ENCODE measurements at places on chromosomes 6 and 20.
A peak's percentile ranks its signal among the peaks of the same experiment; 100 is the strongest.

DNA sequence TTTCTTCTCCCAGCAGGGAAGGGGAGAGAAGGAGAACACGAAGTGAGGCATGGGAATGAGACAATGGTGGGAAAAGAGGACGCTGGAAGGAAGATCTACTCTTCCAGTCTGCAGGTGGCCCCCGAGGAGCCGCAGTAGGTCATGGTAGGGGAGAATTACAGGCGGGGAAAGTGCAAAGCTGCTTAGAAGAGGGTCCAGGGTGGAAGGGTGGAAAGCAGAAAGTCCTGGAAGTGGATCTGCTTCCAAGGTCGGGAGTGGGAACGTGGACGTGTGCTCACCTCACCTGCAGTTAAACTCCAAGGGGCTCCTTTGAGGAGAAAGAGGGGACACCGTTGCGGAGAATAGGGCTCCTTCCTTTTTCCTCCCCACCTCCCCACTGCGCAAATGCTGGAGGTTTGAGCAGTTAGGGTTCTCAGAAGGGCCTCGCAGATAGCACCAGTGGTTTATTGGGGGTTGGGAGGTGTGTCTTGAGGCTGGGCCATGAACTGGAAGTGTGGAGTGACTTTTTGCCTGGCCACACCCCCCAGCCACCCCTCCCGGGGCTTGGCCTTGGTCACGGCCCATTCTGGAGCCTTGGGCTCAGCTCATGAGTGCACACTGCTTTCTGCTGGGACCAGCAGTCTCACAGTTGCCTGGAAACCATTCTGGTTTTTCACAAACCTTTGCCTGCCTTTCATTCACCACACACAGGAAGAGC lies 100.4 kb upstream of the MLN start:
- DNase-seq, result peak; percentile 32

- no peak for DNase-seq
Measured at GRCh38 chr6:20688710-20689500, 154.6 kb downstream of the CDKAL1 start.

- DNase-seq, result no peak
Measured at GRCh38 chr20:14991023-14991422, 653.6 kb upstream of the FLRT3 start.

DNA sequence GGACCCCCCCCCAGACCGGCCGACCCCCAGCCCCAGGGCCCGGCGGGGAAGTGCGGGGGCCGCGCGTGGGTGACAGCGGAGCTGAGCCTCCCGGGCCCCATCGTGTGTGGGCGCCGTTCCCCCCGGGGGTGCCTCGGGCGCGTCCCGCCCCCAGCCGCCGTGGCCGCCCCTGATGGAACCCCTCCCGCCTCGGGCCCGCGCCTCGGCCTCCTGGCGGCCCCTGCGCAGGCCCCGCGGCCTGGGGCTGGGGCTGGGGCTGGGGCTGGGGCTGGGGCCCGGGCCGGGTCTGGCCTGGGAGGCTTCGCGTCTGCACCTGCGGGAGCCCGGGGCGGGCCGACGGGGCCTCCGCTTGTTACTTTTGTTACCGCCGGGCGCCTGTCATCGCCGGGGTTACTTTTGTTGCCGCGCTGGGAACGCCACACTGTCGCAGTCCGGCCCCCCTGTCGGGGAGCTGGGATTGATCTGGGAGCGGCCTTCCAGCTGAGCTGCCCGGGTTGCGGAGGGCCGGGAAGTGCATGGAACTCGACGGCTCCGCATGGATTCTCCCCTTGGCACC lies 598 bp downstream of the OGFR start:
- DNase-seq, result peak; percentile 50

DNA sequence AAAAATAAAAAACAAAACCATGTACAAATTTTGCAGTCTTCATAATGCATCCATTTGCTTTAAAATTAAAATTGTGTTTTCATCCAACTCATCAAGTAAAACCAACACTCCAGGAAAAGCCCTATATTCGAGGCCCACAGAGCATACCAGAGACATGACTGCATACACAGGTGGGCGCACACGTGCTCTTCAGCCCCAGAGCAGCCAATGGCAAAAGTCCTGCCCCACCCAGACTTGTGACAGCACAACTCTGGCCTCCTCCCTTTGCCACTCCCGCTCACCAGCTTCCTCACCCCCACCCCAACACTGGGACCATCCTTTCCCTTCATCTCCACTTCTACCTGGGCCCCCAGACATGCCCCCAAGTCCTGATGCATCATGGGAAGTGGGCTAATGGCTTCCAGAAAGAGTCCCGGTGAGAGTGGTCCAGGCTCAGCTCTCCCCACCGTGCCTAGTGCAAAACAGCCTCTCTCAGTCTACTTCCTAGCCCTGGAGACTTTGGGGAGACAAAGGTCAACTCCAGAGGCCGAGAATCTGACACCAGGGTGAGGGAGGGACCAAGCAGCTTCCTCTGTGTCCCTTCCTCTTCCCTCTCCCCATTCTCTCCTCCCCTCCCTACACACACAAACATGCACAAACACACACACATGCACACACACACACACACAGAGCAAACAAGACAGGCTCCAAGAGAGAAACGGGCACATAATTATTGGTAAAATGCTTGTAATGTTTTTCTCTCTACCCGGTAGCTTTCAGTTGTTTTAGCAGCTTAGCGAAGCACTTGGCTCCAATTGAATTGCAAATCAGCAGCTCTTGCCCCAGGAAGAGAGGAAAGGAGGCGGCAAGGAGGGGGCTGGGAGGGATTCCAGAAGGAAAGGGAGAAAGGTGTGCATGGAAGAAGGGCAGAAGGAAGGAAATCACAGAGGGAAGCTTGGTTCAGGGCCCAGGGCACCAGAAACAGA lies 14.3 kb downstream of the GRM4 start:
- DNase-seq, result peak; percentile 64

- DNase-seq, result no peak
Measured at GRCh38 chr20:25220810-25221591, 25.5 kb downstream of the ENTPD6 start.

- no peak for DNase-seq
Measured at GRCh38 chr6:14876778-14877613, 368.9 kb upstream of the JARID2 start.

DNA sequence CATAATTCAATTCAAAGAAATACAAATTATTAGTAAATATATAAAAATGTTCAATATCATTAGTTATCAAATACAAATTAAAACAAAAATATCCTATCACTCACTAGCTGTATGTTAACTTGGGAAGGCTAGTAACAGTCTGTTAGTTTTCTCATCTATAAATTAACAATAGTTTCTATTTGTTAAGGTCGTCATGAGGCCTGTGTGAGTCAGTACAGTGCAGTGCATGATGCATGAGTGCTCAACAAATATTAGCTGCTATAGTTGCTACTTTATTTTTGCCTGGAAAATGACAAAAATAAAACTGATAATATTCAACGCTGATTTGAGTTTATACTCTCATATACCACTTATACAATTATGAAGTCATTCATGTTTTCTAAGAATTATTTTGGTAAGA lies 401.6 kb upstream of the RUNX2 start:
- no peak for DNase-seq

DNA sequence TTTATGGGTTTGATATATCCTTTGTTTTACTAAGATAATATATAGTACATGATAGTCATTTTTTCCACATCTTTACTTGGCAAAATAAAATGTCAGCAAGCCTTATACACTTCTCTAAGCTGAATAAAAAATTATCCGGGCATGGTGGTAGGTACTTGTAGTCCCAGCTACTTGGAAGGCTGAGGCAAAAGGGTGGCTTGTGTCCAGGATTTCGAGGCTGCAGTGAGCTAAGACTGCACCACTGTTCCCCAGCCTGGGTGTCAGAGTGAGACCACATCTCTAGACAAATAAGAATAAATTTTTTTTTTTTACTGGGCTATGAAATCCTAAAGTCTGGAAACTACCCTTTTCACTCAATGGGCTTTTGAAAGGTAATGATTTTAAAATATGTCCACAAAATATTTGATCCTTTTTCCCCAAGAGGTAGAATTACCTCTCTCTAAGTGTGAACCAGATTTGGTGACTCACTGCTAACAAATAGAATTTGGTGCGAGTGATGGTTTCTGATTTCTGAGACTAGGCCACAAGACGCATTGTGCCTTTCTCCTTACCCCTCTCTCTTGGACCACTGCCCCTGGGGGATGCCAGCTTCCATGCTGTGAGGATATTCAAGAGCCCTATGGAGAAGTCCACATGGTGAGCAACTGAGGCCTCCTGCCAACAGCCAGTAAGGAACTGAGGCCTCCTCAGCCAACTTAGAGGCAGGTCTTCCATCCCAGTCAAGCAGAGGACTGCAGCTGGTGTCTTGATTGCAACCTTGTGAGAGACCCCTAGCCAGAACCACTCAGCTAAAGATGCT lies 84.2 kb upstream of the ZNFX1 start:
- DNase-seq, result no peak

GRCh38 chr20:10992731-10993130 lies 318.9 kb upstream of the JAG1 start:
- DNase-seq, result no peak

DNA sequence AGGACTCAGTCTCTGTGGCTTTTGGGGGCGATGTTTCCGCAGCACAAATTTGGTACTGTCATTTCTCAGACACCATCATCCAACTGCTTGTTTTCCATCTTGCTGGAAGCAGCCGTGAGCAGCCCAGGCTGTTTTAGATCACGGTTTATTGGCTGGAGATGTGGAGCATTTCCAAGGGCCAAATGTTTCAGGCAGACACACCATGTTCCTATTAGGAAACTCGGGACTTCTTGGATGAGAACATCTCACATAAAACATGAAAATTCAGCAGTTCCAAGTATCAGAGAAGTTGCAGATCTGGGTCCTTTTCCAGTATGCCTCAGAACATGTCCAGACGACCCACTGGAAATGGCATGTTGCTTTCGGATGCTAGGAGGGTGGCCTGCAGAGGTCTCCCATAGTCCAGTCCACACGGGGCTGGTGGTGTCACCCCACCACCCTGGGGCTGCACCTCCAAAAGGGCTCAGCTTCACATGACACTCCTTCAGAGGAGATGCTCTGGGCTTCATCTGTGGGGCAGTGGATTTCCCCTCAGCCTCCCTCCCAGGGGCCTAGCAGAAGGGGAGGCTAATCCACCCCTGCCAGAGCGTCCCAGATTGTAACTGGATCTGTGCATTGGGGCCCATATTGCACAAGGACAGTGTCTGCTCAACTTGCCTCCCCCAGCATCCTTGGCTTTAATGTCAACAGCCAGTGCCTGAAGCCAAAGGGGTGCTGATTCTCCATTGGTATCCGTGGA lies 176.3 kb downstream of the SCP2D1 start:
- DNase-seq, result no peak

DNA sequence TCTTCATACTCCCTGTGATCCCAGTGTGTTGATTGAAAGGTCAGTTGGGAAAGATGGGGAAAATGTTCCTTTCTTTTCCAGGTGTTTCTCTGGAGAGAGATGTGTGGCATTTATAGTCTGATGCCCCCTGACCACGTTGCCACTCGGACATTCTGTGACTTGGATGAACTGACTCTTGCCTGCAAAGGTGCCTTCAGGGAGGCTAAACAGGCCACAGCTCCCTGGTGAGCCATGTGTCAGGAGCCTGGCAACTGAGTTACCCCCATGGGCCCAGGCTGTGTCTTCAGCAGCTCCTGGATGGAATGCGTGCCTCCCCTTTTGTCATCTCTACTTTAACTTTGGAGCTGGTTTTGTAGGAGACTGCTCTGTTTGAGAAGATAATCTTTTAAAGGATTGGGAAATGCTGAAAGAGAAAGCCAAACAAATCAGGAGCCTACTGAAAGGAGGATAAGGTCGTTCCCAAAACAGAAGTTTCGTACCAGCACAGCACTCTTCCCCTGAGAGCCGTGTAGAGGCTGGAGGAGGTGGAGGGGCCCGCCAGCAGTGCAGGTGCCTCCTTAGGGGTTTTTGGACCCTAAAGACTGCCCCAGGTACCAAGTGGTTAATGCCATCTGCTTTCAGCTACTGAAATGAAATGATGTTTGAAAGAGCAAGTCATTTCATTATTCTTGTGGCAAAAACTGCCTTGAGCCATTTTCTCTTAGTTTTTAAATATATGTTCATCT lies 322.8 kb downstream of the ZFAND3 start:
- no peak for DNase-seq

DNA sequence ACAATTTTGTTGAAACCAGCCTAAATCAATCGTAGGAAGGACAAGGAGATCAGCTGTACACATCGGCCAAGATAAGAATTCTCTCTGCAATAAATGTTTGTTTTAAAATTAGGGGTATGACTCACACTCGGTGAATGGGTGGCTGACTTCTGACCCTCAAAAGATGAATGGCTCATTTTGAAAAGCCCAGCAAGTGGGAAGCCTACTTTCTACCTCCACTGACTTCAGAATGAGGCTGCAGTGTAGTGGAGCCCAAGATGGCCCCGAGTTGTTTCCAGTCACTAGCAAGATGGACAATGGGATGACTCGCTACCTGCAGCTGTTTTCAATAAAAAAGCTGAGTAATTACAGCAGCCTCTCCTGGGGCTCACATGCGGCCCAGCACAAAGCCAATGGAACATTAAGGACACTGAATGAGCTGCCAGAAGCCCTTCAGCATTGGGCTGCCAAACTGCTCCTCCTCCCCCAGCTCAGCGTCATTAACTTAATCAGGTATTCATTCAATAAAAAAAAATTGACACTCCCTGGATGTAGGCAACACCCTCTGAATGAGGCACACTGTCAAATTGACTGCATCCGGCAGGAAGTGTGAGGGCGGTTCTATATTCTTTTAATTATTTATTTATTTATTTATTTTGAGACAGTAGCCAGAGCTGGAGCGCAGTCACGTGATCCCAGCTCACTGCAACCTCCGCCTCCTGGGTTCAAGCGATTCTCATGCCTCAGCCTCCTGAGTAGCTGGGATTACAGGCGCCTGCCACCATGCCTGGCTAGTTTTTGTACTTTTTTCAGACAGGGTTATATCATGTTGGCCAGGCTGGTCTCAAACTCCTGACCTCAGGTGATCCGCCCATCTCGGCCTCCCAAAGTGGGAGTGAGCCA lies 107.3 kb downstream of the GMPR start:
- DNase-seq, result peak; percentile 19

- DNase-seq, result no peak
Measured at GRCh38 chr20:9478771-9479170, 35.6 kb upstream of the LAMP5 start.

DNA sequence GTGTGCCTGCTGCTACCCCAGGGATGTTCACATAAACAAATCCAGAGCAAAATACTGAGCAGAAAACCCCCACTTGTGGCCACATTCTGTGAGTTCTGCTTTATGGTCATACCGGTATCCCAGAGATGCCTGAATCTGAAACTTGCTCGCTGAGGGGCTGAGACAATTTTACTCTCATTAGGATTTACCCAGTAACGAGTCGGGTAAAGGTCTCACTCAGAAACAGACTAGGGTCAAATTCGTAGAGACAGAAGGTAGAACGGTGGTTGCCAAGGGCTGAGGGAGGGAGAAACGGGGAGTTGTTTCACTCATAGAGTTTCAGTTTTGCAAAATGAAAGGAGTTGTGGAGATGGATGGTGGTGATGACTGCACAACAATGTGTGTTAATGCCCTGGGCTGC lies 45.4 kb upstream of the NKX2-2 start:
- no peak for DNase-seq

- DNase-seq, result no peak
Measured at GRCh38 chr6:56827908-56828649, 126.8 kb upstream of the BEND6 start.

- no peak for DNase-seq
Measured at GRCh38 chr20:46435146-46435545, 28.7 kb upstream of the ELMO2 start.

GRCh38 chr6:100176311-100176950 lies 182.4 kb upstream of the MCHR2 start:
- DNase-seq, result no peak
